ENCODE measurements at places on chromosomes 16 and 17. TPM values are rescaled to one million over a fixed set of nuclear protein-coding genes. Genes with fewer than 3 reads are reported as not detected.

Gene SMIM5
- not detected for total RNA-seq

Gene CDH3
- 8.6 TPM for total RNA-seq

Gene MT1M
- total RNA-seq: not detected

Gene RDM1
- 0.47 TPM for total RNA-seq

Gene CCDC144A
- 1.5 TPM for total RNA-seq

Gene IL34
- 3.1 TPM for total RNA-seq

Gene PRDM7
- total RNA-seq: not detected

Gene SOST
- total RNA-seq: not detected

GRCh38 chr17:49497148-49498028 is 2.3 kb downstream of the NGFR start:
- no peak for DNase-seq

- no peak for DNase-seq
Observed at GRCh38 chr17:74608511-74608910, 15.0 kb downstream of the CD300E start.

DNA sequence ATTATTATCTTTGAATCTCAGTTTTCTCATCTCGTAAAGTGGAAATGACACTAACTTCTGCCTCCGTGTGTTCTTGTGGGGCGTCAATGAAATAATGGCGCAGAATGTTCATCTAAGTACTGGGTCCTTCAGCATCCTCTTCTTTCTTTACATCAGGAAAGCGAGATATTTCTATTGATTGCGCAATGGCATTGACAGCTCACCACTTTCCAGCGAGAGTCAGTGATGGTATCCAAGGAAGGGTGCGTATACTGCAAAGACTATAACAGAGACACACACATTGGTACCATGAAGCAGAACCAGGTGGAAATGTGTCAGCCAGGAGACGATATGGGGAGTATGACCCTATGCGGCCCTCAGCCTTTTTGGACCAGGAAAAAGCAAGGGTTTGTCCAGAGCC is 162.1 kb downstream of the SHISA9 start:
- DNase-seq: no peak

- no peak for DNase-seq
Observed at GRCh38 chr16:88636488-88637265, 1.7 kb upstream of the IL17C start.

GRCh38 chr16:50124769-50125168 is 28.3 kb upstream of the TENT4B start:
- no peak for DNase-seq

- no peak for DNase-seq
Observed at GRCh38 chr17:81165246-81166032, at the start of gene PVALEF. Gene PVALEF (plus strand): TSS chr17:81165507. CDS start chr17:81181227, 15,720 bp downstream.

DNA sequence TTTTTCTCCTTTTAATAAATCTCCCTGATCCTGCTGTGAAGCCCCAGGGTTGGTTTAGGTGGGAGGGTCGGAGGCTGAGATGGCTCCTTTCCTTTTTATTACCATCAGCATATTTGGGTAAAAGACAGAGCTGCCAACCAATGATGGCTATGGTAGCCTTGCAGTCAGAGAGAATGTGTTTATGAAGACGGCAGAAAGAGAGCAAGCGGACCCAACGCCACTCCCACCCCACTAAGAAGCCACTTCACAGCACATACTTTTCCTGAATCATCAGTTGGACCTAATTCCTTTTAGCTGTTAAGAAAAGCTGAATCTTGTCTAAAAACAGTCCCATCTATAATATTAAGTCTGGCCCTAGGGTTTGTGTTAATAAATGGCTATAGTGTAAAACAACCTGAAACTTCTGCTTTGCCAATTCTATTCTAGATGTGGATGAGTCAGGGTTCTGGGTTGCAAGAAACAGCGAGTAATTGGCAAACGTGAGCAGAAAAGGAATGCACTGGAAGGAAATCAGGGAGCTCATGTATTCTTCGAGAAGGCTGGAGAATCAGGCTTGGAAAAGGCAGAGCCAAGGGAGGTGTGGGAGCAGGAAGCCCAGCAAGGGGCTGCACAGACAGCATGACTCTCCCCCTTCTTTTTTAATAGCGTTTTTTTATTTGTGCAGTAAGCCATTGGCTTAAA is 34.0 kb upstream of the PRKCA start:
- DNase-seq: no peak

GRCh38 chr16:842061-842476 is 41.5 kb upstream of the GNG13 start:
- DNase-seq: no peak

DNA sequence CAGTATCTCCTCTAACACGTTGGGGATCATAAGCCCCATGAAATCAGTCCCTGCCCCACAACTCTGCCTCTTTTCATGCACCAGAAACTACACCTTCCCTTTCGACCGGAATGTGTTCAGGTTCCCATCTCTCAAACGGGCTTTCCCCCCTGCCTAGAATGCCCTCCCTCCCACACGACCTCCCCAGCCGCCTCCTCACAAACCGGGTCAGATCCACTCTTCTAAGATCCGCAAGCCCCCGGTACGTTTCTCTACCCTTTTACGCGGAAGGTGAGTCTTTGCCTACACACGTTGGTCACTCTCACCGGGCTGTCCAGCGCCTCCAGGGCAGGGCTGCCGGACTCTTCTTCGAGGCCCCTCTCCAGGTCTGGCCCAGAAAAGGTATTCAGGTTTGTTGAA is 708 bp downstream of the DHX33 start:
- no peak for DNase-seq

DNA sequence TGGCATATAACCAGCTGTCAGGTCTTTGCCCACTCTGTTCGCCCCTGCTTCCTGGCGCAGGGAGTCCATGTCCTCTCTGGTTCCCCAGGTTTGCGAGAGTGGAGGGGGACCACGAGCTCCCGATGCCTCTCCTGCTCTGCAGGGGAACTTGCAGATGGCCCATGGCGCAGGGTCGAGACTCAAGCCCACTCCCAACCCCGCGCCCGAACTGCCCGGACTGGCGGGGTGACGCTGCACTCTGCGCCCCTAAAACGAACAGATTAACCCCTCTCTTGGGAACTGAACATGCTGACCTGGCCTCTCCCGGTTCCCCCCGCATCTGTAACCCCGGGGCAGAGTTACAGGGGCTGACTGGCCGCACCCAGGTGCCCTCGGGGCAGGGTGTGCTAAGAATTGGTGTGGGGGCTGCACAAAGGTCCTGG is 681 bp upstream of the PLA2G15 start:
- no peak for DNase-seq

- no peak for DNase-seq
Observed at GRCh38 chr16:87056083-87056482, 261.1 kb downstream of the C16orf95 start.

DNA sequence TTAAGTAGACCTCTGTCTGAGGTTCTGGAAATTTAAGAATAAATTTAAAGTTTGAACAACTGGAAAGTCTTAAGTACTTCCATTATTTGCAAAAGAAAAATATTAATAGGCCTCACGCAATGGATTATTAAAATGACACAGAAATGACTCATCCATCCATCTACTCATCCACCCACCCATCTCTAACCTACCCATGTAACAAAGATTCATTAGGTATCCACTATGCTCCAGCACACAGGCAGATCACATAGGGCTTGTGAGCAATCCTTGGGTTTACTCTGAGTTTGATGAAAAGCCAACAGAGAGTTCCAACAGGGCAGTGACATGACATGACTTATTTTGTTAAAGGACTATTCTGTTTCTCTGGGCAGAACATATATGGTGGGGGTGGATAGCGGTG is 93.3 kb downstream of the HELZ start:
- DNase-seq: no peak

GRCh38 chr16:29141586-29142324 is 156.9 kb downstream of the LAT start:
- DNase-seq: no peak

DNA sequence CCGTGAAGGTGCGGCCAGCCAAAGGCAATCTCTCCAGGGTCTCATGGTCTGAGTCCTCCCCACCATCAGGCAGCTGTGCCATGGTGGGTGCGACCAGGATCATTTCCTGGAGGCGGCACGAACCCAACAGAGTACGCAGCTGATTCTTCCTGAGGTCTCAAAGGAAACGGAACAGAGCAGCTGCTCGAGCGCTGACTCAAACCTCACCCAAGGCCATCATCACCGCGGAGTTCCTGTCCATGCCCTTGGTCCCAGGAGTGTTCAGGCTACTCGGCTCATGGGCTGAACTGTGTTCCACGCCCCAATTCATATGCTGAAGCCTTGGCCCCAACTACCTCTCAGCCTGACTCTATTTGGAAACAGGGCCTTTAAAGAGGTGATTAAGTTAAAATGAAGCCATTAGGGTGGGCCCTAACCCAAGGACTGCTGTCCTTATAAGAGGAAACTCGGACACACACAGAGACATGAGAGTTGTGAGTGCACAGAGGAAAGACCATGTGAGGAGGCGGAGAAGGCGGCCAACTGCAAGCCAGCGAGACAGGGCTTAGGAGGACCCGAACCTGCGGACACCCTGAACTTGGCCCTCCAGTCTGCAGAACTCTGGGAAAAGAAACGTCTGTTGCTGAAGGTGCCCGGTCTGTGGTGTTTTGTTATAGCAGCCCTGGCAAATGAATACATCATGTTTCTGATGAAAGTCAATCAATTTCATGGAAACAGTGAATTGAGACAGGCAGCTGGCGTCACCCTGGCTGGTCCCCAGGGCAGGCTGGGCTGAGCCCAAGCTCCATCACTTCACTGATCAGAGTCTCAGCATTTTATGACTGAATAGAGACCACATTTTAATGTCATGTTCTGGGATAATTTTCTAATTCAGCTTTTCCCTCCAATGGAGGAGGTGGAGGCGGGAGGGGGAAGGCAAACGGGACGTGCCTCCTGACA is 13.7 kb downstream of the MXRA7 start:
- DNase-seq: no peak

DNA sequence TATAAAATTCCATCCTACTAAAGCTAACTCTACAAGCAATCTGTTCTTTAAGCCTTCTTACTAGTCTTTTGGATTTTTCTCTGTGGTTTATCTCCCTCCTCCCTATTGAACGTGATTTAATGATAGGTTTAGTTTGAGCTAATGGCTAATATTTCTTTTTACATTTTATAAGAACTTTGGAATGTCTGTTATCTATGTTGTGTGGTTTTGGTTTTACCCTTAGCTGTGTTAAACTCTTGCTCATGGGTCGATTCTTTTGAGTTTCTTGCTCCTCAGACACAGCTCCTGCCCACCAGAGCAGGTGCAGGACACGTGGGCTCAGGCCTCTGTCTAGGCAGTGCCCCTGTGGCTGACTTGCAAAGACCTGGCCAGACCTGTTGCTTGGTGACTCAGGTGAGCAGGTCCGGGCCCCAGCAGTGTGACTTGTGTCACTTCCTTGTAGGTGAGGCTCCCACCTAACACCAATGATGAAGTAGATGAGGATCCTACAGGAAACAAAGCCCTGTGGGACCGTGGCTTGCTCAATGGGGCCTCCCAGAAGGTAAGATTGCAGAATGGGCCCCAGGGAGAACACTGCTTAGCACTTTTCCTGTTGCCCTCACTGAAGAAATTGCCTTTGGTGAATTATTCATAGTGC is 45.1 kb downstream of the SF3B3 start:
- DNase-seq: no peak

DNA sequence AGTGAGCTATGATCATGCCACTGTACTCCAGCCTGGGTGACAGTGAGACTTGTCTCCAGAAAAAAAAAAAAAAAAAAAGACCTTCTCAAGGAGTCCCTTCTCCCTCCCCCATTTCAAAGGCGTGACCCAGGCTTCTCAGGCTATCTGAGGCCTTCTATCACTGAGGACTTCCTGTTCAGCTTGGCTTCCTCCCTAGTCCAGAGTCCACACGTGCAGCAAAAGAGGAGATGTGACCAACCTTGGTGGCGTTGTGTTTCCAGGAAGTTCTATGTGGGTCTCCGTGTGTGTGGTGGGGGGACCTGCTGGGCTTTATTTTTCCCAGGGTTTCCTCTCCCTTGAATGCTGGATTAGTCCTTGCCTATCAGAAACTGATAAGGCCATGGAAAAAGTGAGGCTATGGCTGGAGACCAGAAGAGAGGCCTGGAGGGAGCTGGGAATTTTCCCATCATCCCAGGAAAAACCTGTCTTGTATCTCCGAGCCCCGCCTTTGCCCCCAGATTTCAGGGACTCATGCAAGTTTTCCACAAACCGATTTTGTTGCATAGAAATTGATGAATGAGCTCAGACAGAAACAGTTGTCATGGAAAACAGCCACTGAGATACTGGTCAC is 148.1 kb downstream of the SALL1 start:
- no peak for DNase-seq

GRCh38 chr17:1630662-1631061 is 2.0 kb upstream of the SLC43A2 start:
- no peak for DNase-seq

Data from glomerular endothelial cell (primary cell).